ENCODE measurements at places on chromosomes 4 and X.

DNA sequence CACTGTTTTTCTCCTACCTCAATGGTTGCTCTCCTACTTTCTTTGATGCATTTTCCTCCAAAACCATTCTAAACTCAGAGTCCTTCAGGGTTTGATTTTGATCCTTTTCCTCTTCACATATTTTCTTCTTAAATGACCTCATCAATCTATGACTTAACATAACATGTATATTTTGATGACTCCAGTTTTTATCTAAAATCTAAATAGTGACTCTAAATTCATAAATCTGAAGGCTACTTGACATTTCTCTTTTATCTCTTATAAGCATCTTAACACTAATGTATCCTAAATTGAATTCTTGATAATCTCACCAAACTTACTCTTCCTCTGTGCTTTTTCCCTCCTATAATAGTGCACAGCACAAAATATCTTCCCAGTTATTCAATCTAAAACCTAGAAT lies 4.7 kb upstream of the ARHGEF38 start:
- no peak for DNase-seq

DNA sequence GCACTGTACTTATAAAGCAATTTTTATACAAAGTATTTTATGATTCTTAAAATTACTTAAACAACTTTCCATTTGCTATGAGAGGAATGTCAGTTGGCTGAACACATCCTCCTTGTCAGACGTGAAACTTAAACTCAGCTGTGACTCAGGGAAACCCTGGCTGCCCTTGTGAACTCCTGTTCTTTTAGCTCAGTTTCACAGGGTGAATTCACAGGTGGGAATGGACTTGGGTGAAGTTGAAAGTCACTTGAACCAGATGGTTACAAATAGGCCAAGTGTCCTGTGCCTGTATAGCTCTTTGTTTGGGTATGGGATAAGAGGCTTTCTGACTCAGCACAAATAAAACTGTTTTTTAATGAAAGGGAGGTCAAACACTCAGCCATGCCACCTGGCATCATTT lies 67.4 kb upstream of the FAM47B start:
- no peak for DNase-seq

DNA sequence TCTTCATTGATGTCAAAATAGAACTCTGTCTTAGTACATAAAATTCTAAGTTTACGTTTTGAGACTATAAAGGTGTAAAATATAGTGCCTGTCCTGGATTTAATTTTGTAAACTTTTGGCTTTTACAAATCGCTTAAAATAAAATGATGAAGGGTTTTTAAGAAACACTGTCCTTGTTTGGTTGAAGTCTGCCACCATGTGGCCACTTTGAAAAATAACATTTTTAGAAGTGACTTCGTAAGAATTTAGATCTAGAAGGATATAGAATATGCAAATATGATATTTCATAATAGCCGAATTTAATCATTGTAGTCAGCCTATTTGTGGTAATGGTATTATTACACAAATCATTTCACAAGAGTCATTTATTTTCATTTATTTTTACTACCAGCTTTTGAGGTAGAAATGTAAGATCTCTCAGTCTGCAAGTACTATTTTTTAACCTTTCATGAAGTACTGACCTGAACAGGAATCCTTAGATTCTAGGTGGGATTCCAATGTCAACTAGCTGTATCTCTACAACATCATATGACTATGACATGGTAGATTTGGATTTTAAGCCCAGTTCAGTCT lies 31.0 kb upstream of the FAT4 start:
- no peak for DNase-seq

DNA sequence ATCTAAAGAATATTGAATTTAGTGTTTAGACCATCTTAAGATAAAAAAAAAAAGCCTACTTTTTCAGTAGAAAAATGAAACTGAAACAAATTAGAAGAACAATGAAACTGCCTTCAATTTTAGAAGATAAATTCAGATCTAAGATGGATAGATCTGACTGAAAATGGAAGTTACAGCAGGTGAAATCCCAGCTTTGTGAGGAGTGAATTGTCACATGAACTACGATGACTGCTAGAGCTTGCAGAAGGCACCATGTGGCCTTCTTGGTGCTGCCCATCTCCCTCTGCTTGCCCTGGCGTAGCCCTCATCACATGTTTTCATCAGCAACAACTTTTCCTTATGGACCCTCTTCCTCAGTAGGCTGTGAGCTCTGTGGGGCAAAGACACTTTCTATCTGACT lies 51.4 kb upstream of the EMCN start:
- DNase-seq = no peak

- DNase-seq = no peak
Measured at GRCh38 chrX:153601511-153602110, 2.7 kb upstream of the CCNQ start.

GRCh38 chrX:32749070-32749469 lies 462.3 kb downstream of the DMD start:
- DNase-seq = no peak

DNA sequence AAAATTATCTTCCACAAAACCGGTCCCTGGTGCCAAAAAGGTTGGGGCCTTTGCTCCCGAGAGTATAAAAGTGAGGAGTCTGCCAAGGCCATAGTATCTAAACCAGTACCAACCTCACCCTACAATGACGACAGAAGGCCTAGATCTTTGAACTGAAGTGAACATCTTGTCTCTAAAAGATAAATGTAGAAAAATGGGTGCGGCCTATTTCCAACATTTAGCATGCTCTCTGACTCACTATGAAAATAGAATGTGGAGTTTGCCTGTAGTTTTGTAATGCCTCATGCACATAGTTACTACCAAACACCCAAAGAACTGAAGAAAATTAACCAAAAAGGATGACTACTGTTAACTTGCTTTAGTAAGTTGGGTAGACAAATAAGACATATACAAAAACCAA lies 218.4 kb downstream of the SLITRK2 start:
- no peak for DNase-seq

DNA sequence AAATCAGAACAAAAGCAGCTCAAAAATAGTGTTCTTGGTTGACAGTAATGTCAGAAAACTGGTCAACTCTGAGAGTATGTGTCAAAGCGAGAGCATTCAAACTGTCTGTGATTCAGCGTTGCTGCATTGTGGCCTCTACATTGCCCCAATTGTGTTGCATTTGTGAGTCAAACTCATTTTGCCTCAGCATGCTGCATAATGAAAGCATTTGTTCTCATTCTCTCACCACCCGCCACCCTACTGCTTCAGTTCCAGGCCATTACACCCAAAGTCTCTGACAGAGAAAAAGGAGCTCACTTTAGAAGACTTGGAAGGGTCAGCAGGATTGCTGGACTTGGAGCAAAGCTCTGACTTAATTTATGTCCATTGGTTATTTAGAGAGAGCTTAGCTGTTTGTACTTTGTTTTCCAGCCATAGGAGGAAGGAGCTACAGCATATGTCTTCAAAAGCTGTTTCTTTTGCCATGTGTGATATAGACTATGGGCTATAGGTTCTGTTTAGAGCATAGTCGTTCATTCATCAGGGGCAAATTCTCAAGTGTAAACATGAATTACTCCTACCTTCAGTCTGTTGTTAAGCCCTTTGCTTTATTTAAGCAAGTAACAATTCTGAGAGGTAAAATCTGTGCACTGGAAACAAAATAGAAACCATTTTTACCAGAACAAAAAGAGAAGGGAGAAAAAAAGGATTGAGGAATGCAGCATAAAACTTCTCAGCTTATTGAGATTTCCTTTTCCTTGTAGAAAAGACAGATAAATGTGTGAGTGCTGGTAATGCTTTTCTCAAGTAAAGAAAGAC lies 153.4 kb upstream of the ANK2 start:
- DNase-seq = no peak

- DNase-seq = no peak
Measured at GRCh38 chr4:55291227-55291640, 54.8 kb upstream of the SRD5A3 start.

- peak; percentile 26 for DNase-seq
Measured at GRCh38 chr4:163166041-163166579, 580 bp downstream of the NAF1 start.

DNA sequence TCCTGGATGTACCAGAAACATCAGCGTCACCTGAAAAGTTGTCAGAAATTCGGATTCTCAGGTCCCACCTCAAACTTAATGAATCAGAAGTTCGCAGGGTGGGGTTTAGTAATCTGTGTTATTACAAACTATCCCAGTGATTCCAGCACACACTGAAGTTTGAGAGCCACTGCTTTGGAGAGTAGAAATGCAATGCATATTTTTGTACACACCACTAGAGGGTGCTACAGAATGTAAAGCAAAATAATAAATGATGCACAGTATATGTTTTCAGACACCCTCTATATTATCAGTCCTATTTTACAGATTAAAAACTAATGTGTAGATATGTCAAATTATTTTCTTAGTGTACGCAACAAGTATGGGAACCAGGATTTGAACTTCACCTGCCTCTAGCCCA lies 2.4 kb upstream of the MORF4L2 start:
- DNase-seq = no peak

DNA sequence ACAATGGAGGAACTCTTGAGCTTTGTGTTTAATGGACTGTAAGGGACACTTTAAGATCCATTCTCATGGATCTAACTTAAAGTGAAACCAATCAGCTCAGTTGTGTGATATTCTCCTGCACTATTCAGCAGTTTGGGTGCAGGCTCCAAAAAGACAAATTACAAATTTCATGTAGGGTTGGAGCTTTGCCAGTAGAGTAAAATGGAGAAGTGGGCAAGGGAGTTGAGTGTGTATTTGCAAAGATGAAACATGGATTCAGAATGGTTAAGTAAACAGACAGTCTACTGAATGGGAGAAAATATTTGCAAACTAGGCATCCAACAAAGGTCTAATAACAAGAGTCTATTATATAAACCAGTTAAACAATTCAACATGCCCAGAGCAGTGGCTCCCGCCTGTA lies 21.2 kb upstream of the MID2 start:
- DNase-seq = no peak

DNA sequence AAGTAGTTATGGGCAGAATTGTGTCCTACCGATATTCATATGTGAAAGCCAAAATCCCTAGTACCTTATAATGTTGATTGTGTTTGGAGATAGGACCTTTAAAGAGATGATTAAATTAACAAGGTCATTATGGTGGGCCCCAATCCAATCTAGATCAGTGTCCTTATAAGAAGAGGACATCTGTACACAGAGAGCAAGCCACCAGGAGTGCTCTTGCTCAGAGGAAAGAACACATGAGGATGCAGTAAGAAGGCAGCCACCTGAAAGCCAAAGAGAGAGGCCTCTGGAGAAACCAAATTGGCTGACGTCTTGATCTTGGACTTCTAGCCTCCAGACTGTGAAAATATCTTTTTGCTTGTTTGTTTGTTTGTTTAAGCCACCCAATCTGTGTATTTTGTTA lies 1290.8 kb upstream of the PABPC4L start:
- DNase-seq = no peak

- no peak for DNase-seq
Measured at GRCh38 chr4:108619372-108620100, 840 bp upstream of the RPL34 start.

GRCh38 chr4:52968241-52968640 lies 106.1 kb downstream of the RASL11B start:
- DNase-seq = no peak

GRCh38 chrX:2401590-2402360 lies 99.0 kb downstream of the DHRSX start:
- DNase-seq = no peak

- no peak for DNase-seq
Measured at GRCh38 chr4:183732296-183732695, 73.2 kb downstream of the TRAPPC11 start.

DNA sequence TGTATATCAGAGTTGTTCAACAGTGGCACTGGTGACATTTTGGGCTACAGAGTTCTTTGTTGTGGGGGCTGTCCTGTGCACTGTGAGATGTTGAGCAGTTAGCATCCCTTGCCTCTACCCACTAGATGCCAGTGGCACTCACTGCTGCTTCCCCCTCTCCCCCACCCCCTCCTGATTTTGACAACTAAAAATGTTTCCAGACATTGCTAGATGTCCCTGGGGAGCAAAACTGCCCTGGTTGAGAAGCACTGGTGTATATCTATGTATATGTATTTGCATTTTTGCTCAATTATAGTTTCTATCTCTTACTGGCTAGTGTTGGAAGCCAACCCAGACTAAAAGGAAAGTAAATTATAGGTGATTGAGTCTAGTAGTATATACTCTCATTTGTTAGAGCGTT lies 2.4 kb downstream of the TMEM131L start:
- no peak for DNase-seq

DNA sequence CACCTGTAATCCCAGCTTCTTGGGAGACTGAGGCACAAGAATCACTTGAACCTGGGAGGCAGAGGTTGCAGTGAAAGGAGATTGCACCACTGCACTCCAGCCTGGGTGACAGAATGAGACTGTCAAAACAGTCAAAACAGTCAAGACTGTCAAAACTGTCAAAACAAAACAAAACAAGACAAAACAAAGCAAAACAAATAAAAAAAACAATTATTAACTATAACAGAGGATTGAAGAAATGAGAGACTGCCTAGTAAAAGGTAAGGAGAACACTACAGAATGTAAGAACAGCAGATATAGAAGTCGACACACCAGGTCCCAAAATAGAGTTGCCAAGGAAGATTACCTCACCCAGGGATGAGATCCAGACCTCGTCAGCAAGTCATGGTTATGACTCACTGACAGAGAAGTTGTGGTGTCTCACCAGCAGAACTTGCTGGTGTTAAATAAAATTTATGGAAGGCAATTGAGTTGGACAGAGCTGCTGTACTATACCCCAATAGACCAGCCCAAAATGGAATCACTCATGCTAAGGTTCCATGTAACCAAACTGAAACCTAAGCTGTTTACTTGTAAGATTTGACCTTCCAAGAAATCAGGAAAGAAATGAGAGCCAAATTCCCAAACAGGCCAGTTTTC lies 32.1 kb upstream of the GK start:
- DNase-seq = no peak

- DNase-seq = no peak
Measured at GRCh38 chrX:136906921-136907510, 26.5 kb upstream of the RBMX start.

DNA sequence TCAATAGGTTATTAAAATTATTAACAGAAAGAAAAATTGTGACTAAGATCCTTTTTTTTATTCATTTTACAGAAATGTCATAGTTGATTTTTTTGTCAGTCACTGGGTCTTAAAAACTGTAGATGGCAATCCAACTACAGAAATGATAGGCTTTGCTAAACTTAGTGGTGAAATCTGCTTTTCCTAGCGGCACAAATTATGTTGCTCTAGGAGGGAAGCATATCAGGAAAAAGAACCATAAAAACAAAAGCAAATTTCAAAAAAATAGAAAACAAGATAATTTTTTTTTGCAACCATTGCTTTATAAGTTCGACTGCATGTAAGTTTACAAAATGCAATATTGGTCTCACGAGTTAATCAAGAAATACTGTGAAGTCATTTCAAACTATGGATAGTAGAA lies 443.5 kb upstream of the IGFBP7 start:
- no peak for DNase-seq

DNA sequence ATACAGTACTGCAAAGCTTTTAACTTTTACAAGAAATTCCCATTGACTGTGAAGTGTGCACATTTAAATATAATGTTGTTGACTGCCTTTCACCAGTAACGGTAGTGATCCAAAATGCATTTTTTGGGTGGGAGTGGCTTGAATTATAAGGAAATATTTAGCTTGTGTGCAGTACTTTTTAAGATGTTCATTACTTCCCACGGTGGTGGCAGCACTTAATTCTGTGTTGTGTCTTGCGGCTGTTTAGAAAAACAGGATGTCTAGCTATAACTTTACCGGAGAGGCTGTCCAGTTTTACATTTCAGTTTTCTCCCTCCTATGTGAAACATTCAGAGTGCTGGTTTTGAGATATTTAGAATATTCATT lies 1.7 kb downstream of the TMEM131L start:
- no peak for DNase-seq

GRCh38 chr4:650951-651883 lies 22.9 kb downstream of the ATP5ME start:
- no peak for DNase-seq

Data from stimulated activated CD4-positive, alpha-beta T cell treated with anti-CD3 and anti-CD28 coated beads, Interleukin-1b, Interleukin-23, amount 100 ng/mL, for 1 hour (primary cell).